AG04449 (cell line): ENCODE measurements at places on chromosomes 7 and 10.

GRCh38 chr10:73168465-73168803 is 515 bp downstream of the FAM149B1 start:
- no peak for DNase-seq

- DNase-seq: no peak
These were observed 474.1 kb upstream of the AKR1E2 start for GRCh38 chr10:4351723-4352413.

DNA sequence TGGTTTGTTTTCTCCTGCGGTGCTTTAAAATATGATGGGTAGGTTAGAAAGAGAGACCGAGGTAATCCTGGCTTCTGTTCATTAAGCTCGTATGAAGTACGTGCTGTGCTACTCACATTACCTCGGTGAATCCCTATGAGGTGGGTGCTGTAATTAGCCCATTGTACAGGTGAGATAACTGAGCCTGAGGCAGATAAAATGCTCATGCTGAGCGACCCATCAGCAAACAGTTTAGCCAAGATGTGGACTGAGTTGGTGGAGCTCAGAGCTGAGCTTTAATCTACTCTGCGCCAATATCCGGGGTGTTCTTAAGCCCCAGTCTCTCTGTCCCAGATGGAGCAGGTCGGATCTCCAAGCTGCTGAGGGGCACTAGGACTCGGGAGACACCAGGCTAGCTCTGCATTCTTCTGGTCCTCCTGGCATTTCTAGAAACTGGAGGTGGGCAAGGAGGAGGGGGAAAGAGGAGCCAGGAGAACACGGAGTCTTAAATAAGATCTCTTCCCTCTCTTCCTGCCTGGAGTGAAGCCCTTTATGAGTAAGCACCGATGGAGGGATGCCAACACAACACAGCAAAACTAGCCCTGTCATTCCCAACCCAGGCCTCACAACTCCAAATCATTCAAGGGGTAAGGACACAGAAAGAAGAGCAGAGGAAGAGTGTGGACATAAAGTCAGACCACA is 458.5 kb downstream of the KCNMA1 start:
- peak; percentile 76 for DNase-seq

DNA sequence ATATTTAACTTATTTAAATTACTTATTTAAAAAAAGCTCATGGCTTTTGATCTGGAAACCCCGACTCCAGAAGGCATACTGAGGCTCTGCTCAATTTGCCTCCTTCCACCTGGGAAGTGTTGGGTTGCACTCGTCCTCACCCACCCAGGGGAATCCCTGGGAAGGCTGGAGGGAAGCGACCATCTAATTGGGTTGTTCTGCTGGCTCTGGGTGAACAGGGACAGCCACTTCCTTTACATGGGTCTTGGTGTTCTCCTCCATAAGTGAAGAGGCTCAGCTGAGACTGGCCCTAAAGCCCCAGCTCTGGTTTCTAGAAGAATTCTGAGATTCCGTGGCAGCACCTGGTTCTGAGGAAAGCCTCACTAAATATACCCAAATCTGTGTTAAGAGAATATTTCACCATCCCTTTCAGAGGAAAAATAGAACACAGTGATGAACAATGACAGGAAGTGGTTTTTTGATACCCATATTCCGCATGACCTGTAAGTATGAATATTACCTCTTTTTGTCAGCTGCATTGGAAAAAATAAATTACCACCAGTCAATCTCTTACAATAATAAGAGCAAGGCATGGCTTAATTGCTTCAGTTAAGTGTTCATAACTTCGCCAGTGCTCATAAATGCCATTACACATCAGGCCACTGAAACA is 131.1 kb upstream of the SHH start:
- no peak for DNase-seq

DNA sequence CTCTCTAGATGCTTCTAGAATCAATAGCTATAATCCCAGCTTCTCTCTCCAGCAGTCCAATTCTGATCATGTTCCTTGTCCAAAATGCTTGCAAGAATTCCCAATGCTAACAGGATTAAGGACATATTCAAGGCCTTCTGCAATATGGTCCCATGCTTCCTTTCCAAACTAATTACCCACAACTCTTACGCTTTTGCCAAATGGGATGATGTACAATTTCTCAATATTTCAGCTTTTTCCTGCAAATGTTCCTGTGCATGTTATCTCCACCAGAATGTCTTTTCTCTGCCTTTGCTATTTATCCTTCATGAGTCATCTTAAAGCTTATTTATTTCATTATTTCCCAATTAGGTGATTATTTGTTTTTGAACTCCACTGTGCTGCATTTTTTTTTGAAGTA is 556.4 kb downstream of the SORCS1 start:
- no peak for DNase-seq

DNA sequence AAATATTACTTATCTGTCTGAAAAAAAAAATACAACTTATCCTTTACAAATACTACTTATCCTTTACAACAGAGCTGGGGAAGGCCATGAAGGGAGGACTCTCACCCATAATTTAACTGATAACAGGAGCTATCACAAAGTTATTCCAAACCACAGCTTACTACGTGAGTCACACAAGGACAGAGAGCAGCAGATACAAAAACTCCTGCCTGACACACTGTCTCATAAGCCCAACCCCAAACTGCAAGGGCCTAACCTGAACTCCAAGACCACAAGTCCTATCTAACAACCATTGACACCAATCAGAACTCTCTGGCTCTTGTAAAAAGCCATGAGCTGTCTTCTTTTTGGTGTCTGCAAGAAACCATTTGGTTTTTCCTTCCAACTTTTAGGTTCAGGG is 28.5 kb upstream of the CXCL12 start:
- DNase-seq: no peak
